T-helper 9 cell (primary cell): ENCODE measurements at places on chromosomes 4 and X.

GRCh38 chr4:110678517-110679227 is 55.8 kb upstream of the PITX2 start:
- no peak for DNase-seq

GRCh38 chr4:84669201-84669600 is 86.3 kb downstream of the CDS1 start:
- DNase-seq, result no peak

DNA sequence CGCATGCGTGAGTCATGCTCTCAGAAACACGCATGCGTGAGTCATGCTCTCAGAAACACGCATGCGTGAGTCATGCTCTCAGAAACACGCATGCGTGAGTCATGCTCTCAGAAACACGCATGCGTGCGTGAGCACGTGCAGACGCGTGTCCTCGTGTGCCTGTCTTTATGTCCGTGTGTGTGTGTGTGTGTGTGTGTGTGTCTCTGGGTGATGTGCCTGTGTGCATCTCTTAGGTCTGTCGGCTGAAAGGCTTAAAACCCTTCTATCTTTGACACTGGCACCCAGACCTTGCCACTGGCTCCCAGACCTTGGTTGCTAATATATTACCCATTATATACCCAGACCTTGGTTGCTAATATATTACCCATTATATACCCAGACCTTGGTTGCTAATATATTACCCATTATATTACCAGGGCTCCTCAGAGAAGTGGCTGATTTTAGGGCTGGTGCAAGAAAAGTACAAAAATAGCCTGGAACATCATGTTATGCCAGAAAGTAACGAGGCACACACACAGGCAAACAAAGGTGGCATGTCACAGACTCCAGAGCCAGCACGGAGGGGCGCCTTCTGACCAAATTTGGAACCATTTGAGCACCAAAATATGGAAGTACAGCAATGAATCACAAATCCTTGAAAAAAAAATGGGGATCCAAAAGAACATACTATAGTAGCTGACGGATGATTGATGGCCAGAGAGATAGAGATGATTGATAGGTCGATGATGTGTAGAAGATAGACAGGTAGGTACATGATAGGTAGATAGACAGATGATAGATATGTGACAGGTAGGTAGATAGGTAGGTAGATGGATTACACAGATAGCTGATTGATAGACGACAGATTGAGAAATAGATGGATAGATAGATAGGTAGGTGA is 19.2 kb upstream of the ADRA2C start:
- no peak for DNase-seq

- no peak for DNase-seq
These were observed 50.1 kb upstream of the ACSL4 start for GRCh38 chrX:109782994-109783700.

DNA sequence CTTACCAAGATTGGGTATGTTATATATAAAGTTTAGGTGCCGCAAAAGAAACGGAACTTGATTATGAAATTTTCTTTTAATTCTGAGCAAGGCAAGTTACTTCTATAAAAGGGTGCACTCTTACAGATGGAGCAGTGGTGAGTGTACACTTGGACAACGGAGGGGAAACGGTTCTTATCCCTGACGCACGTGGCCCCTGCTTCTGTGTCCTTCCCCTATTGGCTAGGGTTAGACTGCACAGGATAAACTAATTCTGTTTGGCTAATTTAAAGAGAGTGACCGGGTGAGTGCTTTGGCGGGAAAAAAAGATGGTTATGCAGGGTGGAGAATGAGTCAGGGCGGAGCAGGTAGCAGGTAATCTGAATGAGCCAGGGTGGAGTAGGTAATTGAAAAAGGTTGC is 149.5 kb downstream of the GC start:
- DNase-seq, result no peak

DNA sequence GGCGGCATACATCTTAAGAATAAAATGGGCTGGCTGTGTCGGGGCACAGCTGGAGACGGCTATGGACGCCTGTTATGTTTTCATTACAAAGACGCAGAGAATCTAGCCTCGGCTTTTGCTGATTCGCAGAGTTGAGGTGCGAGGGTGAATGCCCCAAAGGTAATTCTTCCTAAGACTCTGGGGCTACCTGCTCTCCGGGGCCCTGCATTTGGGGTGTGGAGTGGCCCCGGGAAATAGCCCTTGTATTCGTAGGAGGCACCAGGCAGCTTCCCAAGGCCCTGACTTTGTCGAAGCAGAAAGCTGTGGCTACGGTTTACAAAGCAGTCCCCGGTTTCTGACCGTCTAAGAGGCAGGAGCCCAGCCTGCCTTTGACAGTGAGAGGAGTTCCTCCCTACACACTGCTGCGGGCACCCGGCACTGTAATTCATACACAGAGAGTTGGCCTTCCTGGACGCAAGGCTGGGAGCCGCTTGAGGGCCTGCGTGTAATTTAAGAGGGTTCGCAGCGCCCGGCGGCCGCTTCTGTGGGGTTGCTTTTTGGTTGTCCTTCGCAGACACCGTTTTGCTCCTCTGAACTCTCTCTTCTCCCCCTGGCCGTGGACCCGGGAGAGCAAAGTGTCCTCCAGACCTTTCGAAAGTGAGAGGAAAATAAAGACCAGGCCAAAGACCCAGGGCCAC is 1.9 kb downstream of the SHOX start:
- no peak for DNase-seq
